ENCODE measurements at places on chromosomes 11 and 22. TPM values are rescaled to one million over a fixed set of nuclear protein-coding genes. Genes with fewer than 3 reads are reported as not detected.
A peak's percentile ranks its signal among the peaks of the same experiment; 100 is the strongest.

DNA sequence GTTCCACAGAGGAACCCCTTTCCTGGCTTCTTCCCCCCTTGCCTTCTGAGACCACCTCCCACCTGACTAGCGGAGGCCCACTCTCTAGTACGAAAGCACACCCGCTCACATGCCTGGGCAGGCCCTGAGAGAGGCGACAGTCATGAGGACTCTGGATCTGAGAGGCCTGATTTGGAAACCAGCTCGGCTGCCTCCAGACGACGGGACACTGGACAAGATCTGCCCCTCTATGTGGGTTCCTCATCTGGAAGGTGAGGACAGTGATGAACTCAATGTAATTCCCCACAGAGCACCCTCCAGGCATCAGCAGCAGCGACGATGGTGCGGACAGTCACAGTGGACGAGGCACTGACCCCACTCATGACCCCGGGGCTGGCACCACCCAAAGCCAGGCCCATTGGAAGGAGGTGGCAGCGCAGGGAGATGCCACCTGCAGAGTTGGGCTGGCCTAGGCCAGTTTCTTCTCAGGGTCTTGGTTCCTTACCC lies 7.5 kb downstream of the SULT4A1 start:
- H3K4me3 ChIP-seq: no peak overlapping the region
- no peak for DNase-seq
- no peaks in the 10 kb centered on the region for H3K4me1 ChIP-seq
- H3K27me3 ChIP-seq: peaks cover 52% of the 10 kb centered on the region
- no peak overlapping the region for H3K27ac ChIP-seq

- H3K27me3 ChIP-seq: peaks cover 86% of the 10 kb centered on the region
- H3K4me3 ChIP-seq: peak within 1 kb of the TSS; percentile 58
- DNase-seq: peak; percentile 54
- H3K4me1 ChIP-seq: peaks cover 16% of the 10 kb centered on the region
- H3K36me3 ChIP-seq: peaks cover 6% of the 10 kb centered on the region
- H3K27ac ChIP-seq: no peak within 1 kb of the TSS
Observed at GRCh38 chr11:117876341-117877119, at the start of gene FXYD6. Gene FXYD6, minus strand, starts transcription at chr11:117876658. Its CDS starts 33,882 bp downstream, at chr11:117842776.

Gene EIF1AD
- 69.6 TPM for total RNA-seq

DNA sequence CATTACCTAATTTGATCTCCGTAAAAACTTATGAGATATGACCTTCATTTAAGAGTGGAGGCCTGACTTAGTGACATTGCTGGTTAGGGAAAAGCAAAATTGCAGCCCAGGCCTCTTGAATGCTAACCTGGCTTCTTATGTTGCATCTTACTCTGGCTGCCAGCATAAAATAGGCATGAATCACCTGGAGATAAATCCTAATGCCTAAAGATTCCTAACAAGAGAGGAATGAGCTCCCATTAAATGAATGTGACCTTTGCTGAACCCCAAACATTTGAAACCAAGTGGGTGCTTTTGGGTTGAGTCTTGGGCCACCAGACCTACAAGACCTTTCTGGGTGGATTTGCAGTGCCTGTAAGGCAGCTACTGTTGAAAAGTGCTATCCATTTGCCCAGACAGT lies 1145.6 kb upstream of the TENM4 start:
- H3K27ac ChIP-seq: no peak overlapping the region
- H3K4me3 ChIP-seq: no peak overlapping the region
- no peaks in the 10 kb centered on the region for H3K4me1 ChIP-seq
